Activated CD4-positive, alpha-beta T cell treated with anti-CD3 and anti-CD28 coated beads for 48 hours (primary cell): ENCODE measurements at places on chromosomes 6 and 20.
A peak's percentile ranks its signal among the peaks of the same experiment; 100 is the strongest.

- no peak for DNase-seq
These were observed 321.2 kb upstream of the RUNX2 start for GRCh38 chr6:45006893-45007292.

GRCh38 chr20:52087471-52087870 lies 104.1 kb downstream of the ZFP64 start:
- DNase-seq, result no peak

GRCh38 chr20:59948828-59949720 lies 8.9 kb downstream of the FAM217B start:
- peak; percentile 25 for DNase-seq

DNA sequence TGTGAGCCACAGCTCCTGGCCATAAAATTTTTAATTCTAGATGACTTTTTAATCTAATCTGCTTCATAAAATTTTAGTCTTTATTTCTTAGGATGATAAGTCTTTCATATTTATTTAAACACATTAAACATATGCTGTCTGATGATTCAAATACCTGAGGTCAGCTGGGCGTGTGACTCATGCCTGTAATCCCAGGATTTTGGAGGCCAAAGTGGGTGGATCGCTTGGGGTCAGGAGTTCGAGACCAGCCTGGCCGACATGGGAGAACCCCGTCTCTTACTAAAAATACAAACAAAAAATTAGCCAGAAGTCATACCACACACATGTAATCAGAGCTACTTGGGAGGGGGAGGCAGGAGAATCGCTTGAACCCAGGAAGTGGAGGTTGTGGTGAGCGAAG lies 53.1 kb downstream of the RBM24 start:
- DNase-seq, result no peak

- no peak for DNase-seq
These were observed 149.5 kb downstream of the ANKRD60 start for GRCh38 chr20:58078741-58079522.

DNA sequence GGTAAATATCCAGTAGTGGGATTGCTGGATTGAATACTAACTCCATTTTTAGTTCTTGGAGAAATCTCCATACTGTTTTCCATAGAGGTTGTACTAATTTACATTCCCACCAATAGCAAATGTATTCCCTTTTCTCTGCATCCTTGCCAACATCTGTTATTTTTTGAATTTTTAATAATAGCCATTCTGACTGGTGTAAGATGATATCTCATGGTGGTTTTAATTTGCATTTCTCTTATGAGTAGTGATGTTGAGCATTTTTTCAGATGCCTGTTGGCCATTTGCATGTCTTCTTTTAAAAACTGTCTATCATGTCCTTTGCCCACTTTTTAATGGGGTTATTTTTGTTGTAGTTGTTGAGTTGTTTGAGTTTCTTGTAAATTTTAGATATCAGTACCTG lies 253.2 kb downstream of the HAO1 start:
- DNase-seq, result no peak

GRCh38 chr6:43912598-43913371 lies 142.8 kb downstream of the VEGFA start:
- DNase-seq, result no peak

DNA sequence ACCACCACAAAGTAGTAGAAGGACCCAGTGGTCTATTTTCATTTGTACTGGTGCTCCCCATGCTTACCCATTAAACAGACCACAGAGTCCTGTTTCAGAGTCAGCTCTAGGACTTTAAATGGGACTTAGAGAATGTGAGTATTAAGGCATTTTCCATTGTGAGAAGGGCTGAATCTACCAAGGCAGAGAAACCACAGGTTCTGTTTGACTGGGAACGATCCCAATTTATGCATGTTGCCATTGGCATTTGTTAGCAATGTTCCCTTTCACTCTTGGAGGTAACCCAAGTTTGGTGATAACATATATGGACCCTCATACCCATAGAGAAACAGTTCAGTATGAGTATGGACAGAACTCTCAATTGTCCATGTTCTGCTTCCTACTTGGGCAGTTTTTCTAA lies 672.8 kb downstream of the KIF16B start:
- no peak for DNase-seq

DNA sequence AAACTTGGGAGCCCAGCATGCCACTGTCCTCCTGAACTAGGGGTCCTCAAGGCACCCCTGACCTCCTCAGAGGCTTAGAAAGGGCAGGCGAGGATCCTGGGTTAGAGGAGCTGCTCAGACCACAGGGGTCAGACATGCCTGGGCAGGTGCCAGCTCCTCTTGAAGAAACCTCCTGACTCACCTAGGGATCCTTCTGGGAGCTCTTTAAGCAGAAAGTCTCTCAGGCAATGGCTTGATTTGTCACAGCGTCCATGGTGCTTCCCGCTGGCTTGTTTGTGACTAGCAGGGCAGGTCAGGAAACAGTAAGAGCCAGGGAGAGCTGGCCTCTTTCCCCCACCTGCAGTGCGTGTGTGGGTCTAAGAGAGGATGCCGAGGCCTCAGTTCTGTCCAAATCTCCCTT lies 174.5 kb upstream of the SNX9 start:
- no peak for DNase-seq

- DNase-seq, result no peak
These were observed 158.4 kb downstream of the GPX5 start for GRCh38 chr6:28683945-28684538.

GRCh38 chr20:38046572-38046971 lies 13.0 kb downstream of the RPRD1B start:
- no peak for DNase-seq

DNA sequence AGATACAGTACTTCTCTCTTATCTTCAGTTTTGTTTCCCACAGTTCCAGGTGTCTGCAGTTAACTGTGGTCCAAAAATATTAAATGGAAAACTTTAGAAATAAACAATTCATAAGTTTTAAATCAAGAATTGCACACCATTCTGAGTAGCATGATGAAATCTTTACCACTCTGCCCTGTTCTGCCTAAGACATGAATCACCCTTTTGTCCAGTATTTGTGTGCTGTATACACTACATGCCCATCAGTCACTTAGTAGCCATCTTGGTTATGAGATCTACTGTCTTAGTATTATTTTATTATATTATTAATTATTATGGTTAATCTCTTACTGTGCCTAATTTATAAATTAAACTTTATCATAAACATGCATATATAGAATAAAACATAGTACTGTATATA lies 279.0 kb downstream of the OGFRL1 start:
- DNase-seq, result no peak

GRCh38 chr6:156395276-156395675 lies 381.9 kb upstream of the ARID1B start:
- peak; percentile 55 for DNase-seq

GRCh38 chr6:118709859-118710350 lies 58.5 kb upstream of the CEP85L start:
- peak; percentile 83 for DNase-seq

DNA sequence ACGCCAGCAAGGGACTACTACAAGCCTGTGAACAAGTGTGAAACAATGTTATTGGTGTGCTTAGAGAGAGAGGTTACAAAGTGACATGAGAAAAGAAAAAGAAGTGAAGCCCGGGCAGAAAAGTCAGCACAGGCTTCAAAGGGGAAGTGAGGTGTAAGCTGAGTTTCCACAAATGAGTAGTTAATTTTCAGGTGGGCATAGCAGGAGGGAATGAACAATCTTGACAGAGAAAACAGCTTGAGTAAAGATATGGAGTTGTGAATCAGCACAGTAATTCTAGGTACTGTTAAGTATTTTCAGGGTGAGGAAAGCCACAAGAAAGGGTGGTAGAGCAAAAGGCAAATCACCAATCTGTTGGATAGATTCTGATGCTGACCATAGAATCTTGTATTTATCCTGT lies 4.3 kb downstream of the KCNQ5 start:
- peak; percentile 32 for DNase-seq

DNA sequence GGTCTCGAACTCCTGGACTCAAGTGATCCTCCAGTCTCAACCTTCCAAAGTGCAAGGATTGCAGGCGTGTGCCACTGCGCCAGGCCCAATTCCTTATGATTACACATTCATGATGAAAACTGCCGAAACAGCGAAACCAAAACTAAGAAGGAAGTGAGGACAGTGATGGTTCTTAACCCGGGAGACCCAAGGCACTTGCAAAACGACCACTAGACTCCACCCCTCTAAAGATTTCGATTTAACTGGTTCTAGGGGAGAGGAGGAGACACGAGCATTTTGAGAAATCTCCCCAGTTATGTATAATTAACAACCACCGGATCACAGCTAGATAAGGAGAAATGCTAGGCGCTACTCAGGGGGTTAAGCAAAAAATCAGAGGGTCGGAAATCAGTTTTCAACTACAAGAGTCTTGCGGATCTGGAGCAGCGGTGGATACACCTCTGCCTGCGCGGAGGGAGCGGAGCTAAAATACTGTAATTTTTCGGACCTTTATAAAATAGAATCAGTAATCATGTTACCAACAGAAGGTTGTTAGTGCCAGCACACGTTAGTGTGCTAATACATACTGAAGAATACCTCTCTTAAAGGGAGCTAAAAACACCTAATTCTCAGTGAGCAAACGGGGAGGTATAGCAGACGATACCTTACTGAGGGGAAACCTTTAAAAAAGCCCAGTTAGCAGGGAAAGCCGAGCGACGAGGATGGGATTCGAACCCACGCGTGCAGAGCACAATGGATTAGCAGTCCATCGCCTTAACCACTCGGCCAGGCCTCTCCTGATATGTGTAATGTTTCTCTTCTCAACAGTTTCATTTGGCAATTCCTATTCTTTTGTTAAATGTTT lies 60.0 kb upstream of the BTN3A2 start:
- peak; percentile 89 for DNase-seq

DNA sequence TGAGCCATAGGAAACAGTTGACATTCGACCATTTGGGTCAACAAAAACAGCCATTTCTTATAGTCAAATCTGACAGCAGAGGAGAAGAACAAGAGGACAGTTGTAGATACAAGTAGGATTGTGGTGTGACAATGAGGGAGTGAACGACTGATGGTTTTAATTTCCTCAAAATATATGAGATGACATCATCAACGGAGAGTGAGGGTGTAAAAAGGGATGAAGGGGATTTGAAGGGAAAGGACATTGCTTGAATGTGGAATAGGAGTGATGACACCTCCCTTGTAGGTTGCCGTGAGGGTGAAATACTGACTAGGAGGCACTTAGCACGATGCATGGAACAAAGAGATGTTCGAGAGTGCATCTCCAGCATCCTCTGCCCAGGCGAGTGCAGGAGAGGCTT lies 499.8 kb upstream of the CHD6 start:
- no peak for DNase-seq

GRCh38 chr6:89375427-89376267 lies 23.1 kb upstream of the UBE2J1 start:
- peak; percentile 63 for DNase-seq

DNA sequence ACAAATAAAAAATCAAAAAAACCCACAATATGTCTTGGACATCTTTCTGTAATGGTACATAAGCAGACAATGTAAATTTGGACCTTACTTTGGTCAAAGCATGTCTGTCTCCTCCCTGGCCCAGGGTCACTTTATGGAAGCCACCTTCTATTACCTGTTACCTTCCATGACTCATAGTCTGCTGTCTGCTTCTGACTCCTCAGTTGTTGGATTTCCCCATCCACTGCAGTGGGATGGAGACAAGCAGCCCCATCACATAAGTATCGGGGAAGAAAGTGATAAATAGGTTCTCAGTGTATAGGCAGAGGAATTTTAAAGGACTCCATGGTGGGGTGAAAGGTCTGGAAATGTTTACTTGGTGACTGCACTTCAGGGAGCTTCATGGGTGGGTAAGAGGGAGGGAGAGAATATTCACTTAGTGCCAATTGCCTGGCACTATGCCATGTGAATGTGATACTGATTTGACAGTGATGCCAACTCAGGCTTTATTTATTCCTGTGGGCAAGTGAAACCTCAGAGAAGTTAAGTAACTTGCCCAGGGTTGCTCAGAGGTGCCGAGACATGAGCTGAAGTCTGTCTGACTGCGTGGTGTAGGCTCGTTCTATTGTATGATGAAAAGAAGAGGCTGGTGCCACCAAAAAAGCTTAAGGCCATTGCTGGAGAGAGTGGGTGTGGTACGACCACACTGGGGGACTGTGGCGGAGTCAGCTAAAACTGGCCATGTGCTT lies 175.6 kb upstream of the RNF24 start:
- DNase-seq, result no peak

GRCh38 chr20:50993876-50994275 lies 29.0 kb downstream of the KCNG1 start:
- no peak for DNase-seq

DNA sequence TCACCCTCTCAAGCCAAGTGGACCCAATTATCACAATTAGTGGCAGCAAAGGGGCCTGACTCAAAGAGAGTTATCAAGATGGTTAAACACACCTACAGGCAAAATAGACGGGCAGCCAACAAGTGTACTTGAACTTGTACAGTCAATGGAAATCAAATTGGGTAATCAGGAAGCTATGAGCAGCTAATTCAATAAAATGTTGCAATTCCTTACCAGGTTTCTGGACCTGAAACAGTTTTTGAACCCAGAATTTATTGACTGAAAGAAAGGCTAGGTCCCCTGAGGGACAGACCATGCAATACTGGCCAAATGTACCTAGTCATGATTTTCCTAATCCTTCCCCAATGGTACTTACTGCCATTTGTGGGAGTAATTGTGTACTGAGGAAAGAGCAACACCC lies 679.8 kb downstream of the EPM2A start:
- DNase-seq, result no peak

- DNase-seq, result peak; percentile 17
These were observed 748 bp upstream of the ATP9A start for GRCh38 chr20:51768759-51769517.

DNA sequence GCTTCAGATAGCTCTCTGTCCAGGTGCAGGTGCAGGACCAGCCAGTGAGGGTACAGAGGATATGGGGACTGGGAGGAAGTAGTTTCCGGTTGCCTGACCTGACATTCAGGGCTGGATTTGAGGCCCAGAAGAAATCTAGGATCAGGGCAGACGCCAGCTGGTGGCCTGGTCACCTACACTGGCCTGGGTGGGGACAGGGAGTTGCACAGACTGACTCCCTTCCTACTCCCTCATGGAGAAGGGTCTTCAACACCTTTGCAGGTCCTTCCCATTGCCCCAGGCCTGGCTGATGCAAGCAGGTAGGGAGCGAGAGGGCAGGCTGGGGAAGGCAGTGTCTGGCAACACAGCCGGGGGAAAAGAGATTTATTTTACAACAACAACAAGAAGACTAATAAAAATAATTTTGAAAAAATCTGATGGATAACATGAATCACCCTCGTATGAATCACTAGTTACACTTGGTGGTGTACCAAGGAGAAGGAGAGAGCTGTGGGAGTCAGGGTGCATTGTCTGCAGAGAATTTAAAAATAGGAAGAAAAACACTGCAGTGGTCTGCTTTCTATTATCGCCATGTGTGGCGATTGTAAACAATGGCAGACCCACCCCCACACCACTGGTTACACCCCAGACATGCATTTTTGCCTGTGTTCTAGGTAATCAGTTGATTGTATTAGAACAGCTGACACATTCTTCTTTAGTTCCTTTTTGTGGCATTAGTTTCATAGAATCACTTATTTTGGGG lies 62.3 kb upstream of the SNX9 start:
- DNase-seq, result no peak

- DNase-seq, result no peak
These were observed 109.3 kb downstream of the THBS2 start for GRCh38 chr6:169144356-169144755.

GRCh38 chr20:32516583-32517517 lies 68.3 kb downstream of the NOL4L start:
- no peak for DNase-seq

- DNase-seq, result no peak
These were observed 71.7 kb upstream of the RNF24 start for GRCh38 chr20:4086771-4087687.

GRCh38 chr20:59268870-59269269 lies 31.5 kb upstream of the EDN3 start:
- no peak for DNase-seq

GRCh38 chr6:43107344-43108062 lies 31.4 kb downstream of the PTK7 start:
- DNase-seq, result no peak
